ENCODE measurements at places on chromosomes 4 and X.

- DNase-seq, result no peak
Observed at GRCh38 chr4:140103676-140104075, 50.3 kb downstream of the MAML3 start.

DNA sequence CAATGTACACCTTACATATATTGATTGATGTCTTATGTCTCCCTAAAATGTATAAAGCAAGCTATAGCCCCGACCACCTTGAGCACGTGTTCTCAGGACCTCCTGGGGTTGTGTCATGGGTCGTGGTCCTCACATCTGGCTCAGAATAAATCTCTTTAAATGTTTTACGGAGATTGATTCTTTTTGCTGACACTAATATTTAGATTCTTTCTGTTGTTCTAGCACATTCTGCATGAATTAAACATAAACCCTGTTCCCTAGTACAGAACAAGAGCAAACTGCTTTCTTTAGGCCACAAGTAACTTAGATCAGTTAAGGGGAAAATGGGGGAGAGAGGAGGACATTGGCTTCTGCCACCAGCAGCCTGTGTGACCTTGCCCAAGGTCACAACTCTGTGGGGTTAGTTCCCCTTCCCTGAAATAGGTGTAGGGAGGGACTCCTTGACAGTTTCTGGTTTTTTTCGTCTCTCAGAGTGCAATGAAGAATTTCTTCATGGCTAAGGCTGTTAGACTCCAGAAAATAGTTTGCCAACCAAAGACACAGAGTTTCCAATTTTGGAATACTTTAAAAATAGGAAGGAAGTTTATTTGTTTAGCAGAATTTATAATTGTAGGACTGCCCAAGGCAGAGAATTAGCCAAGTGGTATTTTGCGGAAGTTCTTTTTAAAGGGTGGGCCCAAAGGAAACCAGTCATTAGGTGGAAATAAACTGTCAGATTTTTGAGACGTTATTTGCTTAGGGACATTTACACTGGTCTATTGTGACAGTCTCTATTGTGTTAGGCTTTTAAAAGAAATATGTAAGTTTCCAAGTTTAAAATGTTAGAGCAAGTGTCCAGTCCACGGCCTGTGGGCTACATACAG lies 29.4 kb downstream of the PTTG2 start:
- DNase-seq, result no peak

GRCh38 chr4:127732623-127733328 lies 2.6 kb downstream of the SLC25A31 start:
- DNase-seq, result no peak

GRCh38 chrX:20271730-20272129 lies 5.0 kb upstream of the RPS6KA3 start:
- no peak for DNase-seq

GRCh38 chrX:70129816-70130215 lies 3.4 kb upstream of the IGBP1 start:
- no peak for DNase-seq

GRCh38 chrX:5307416-5307815 lies 921.3 kb downstream of the NLGN4X start:
- no peak for DNase-seq

- DNase-seq, result no peak
Observed at GRCh38 chr4:14392378-14392777, 609.9 kb upstream of the CPEB2 start.

GRCh38 chr4:139934708-139935195 lies 219.2 kb downstream of the MAML3 start:
- no peak for DNase-seq

GRCh38 chr4:57119054-57119651 lies 9.0 kb upstream of the IGFBP7 start:
- no peak for DNase-seq

- no peak for DNase-seq
Observed at GRCh38 chr4:180380733-180381132, 1862.5 kb upstream of the TENM3 start.

DNA sequence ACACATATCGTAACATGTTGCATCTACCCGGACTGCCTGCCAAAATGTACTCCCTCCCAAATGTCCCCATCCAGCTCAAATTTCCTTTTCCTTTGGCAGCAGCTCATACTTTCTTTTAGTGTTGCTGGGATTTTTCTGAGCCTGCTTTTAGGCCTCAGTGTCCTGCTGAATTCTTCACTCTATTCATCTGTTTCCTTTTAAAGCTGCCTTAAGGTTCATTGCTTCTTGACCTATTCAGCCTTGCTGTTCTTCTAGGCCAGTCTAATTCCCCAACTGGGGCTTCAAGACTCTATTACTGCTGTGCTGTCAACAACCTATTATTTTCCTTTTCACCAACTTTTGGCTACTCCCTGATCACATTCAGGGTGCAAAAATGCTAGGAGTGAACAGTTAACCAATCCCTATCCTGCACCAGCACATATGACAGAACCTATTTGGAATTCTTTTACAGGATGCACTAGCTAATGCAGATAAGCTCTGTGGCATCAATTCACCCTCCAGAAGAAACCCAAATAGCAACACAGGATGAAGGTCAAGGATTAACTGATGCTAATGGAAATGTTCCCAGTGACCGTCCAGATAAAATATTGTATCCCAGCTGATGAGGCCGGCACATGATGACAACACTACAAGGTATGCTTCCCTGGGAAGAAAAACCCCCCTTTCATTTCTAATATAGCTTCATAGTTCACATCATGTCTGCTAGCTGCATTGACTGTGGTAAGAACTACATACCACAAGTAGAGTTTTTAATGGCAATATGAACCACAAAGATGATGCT lies 114.7 kb upstream of the TTC29 start:
- no peak for DNase-seq

DNA sequence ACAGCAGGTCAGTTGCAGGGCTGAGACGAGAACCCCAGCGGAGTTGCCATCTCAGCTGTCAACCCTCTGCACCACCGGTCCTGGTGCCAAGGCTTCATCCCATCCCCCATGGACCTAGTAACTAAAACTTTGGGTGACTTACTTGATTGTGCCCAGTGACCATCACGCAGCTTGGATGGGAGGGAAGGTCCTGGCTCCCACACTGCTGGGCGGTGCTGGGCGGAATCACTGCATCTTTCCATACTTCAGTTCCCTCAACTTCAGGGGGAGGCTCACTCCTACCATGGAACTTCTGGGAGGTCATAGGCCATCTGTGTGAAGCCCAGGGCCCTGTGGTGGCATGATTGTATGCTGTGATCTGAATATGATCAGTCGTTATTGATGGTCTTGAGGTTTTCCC lies 26.2 kb upstream of the JAKMIP1 start:
- no peak for DNase-seq

DNA sequence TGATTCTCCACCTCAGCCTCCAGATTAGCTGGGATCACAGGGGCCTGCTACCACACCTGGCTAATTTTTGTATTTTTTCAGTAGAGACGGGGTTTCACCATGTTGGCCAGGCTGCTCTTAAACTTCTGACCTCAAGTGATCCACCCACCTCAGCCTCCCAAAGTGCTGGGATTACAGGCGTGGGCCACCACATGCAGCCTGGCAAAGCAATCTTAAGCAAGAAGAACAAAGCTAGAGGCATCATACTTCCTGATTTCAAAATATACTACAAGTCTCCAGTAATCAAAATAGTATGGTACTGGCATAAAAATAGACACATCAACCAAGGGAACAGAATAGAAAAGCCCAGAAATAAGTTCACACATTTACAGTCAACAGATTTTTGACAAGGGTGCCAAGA lies 12.8 kb upstream of the F8A1 start:
- no peak for DNase-seq

- DNase-seq, result peak; percentile 43
Observed at GRCh38 chrX:74382613-74383012, 38.7 kb upstream of the SLC16A2 start.

DNA sequence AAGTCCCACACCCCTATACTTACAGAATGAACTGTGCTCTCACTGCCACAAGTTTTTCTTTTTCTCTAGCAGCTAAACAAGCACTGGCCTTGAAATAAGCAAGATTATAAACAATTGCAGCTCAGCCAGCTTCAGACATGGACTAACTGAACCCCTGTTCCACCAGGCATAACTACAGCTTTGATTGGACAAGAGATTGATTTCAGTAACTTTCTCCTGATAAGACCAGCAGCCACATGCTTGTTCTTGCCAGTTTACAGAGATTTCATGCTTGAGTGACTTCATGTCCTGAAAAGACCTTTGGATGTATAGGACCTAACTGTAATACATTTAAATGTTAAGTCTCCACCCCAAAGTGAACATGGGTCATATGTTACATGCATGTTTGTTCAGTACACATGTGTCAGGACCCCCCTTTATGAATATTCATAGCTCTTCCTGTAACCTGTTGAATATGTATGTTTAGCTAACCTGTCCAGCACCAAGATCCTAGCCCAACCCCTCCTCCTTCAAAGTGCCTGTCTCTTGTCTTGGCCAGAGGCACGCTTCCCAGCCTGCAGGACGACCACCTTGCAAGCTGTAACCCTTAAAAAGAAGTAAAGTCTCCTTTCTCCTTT lies 27.9 kb downstream of the ZNF275 start:
- DNase-seq, result no peak

DNA sequence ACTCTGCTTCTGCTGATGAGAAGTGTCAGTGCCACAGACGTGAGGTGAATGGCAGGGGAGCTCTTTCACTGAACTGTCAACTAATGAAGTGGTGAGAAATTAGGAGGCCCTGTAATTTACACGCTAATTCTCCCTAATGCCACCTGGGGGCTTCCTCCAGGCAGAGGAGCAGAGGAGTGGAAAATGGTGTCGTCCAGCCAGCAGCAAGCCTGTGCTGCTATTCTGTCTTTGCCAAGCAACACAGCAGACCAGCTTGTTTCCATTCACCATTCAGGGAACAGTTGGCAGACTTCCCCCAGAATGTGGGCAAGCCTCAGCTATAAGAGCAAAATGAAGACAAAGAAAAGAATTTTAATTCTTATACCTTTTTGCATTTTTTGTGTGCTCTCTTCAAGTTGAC lies 245.2 kb upstream of the TET2 start:
- DNase-seq, result no peak

DNA sequence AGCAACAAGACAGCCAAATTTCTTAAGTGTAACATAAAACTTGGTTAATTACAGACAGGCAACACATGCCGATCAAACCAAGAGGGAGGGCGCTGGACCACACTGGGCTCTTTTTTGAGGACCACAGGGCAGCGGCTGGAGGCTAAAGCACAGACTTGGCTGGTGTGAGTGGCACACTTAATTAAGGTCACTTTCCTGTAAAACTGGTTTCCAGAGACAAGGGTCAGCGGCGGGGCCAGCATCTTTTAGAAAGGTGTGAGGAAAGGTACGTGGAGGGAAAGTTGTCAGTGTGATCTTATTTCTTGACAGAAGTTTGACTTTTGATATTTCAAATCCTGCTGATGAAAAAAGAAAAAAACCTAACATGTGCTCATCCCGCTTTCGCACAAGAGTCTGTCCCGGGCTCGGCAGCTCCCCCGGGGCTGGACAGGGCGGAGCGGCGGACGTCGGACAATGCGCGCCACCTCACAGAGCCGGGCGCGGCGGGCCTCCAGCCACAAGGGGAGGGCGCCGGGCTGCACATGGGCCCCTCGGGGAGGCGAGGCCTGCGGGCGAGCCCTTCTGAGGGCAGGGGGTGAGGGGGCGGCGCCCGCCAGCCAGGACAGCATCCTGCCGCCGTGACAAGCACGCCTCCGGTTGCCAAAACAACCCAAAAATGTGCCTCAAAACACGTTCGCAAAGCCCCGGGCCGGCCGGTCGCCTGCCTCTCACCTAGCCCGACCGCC lies 660 bp upstream of the HSPA4L start:
- DNase-seq, result no peak

GRCh38 chrX:68710870-68711576 lies 63.6 kb downstream of the STARD8 start:
- DNase-seq, result no peak

DNA sequence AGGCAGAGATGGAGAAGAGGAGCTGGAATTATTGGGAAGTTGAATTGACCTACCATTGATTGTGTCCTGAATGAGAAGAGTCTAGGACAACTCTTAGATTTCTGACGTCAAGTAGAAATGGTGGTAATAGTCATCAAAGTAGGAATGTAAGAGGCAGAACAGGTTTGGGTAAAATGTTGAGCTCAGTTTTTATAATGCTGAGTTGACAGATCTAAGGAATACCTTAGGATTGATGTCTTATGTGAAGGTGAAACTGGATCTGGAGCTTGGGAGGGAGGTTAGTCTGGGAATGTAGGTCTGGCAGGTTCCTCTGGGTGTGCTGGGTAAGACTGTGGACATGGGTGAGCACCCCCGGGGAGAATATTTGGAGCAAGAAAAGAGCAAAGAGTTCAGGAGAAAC lies 31.9 kb downstream of the JADE1 start:
- no peak for DNase-seq

DNA sequence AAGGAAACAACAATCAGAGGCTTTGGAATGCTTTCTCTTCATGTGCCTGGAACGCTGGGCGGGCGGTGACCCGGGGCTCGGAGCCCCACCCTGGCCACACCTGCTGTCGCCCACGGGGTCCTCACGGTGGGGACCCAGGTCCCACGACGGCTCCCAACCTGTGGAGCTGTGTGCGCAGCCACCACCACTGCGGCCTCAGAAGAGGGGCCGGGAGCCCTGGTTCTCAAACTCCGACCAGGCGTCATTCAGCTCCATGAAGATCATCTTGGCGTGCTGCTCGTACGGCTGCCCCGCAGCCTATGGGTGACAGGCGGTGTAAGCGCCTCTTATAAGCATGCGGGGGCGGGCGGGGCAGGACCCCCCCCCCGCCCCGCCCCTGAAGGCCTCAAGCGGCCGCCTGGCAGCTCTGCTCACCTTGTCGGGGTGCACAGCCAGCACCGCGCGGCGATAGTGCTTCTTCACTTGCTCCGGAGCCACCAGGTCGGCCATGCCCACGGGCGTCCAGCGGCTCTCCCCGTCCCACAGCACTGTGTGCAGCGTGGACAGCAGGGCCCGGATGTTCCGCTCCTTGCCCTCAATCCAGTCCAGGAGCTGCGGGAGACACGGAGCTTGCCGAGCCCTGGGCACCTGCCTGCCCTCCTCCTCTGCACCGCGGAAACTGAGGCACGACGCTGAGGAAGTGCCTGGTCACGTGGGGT lies 23.7 kb upstream of the CPLX1 start:
- DNase-seq, result no peak

DNA sequence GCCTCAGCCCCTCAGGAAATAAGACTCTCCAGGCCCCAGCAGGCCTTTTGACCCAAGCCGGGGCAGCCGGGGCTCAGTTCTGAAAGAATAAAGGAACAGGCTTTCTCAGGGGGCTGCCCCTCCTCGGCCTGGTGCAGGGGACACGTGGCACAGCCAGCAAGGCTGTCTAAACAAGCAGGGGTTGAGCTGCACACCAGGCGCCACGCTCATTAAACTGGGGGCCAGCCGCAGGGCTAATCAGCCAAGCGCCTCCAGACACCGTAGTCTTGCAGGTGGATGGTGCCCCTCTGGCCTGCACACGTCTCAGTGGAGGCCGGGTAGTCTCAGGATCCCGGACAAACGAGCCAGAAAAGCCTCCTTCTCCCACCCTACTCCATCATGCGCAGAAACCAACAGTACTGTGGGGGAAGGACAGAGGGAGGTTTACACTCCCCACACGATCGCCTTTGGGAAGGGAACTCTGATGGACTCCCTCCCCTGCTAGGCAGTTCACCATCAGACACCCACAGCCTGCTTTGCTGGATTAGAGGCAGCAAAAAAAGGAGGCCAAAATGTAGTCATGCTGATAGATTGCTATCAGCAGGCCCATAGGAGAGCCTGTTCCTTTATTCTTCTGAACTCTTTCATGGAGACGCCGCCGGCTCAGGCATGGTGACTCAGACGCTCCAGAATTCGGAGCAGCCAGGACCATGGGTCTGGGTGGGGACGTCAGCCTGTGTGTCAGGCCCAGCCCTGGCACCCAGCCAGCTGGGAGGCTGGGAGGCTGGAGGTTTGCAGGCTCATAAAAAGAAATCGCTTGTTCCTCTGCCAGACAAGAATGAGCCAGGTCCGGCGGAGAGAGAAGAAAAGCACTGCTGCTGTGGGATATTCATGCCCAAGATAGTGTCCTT lies 342.4 kb downstream of the BCOR start:
- no peak for DNase-seq

GRCh38 chr4:138110815-138111214 lies 131.3 kb downstream of the SLC7A11 start:
- DNase-seq, result no peak
